NCI-H1417 treated with DMSO at 0.1 percent for 48 hours (cell line): ENCODE measurements at places on chromosomes 7 and 10.

GRCh38 chr10:10956681-10957542 lies 60.8 kb upstream of the CELF2 start:
- no peak for DNase-seq

- no peak for DNase-seq
Observed at GRCh38 chr10:70576803-70577517, 25.6 kb downstream of the PRF1 start.

DNA sequence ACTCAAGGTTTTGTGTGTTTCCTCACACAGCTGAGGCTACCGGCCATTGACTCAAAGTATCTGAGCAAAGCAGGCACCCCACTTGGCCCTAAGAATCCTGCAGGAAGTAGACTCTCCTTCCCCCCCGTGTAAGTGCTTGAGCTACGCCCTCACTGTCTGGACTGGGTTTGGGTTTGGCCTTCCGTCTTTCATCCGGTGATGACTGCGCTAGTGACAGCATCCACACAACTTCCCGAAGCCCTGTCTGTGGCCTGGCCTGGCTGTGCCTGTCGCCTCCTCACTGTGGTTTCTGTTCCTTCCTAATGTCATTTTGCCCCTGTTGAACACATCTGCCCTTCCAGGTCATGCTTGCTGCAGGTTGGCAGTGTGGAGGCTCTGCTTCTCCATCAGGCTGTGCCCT lies 14.5 kb downstream of the C7orf57 start:
- DNase-seq, result no peak

- no peak for DNase-seq
Observed at GRCh38 chr10:110042181-110042580, 34.4 kb downstream of the ADD3 start.

- no peak for DNase-seq
Observed at GRCh38 chr10:70579234-70580002, 23.1 kb downstream of the PRF1 start.

GRCh38 chr10:68296843-68297663 lies 34.8 kb upstream of the HNRNPH3 start:
- no peak for DNase-seq

DNA sequence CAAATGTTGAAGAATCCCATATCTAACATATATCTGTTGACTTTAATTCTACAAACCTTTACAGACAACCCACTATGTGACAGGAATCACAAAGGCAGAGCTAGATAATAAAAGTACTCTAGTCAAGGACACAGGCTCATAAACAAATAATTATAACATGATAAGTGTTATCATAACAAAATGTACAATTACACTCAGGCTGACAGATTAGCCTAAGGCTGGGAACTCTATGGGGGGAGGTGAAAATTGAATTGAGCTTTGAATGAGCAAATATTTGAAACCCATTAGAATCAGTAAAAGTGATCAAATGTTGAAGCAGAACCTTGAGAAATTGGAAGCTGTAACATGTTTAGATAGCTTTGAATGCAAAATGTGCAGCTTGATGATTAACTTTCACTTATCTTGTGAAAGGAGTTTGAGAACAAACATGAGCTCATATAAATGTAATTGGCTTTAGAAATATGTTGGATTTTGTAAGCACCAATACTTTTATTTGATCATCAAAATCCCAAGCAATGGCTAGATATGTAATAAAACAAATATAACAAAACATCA lies 970.2 kb downstream of the SORCS3 start:
- no peak for DNase-seq

DNA sequence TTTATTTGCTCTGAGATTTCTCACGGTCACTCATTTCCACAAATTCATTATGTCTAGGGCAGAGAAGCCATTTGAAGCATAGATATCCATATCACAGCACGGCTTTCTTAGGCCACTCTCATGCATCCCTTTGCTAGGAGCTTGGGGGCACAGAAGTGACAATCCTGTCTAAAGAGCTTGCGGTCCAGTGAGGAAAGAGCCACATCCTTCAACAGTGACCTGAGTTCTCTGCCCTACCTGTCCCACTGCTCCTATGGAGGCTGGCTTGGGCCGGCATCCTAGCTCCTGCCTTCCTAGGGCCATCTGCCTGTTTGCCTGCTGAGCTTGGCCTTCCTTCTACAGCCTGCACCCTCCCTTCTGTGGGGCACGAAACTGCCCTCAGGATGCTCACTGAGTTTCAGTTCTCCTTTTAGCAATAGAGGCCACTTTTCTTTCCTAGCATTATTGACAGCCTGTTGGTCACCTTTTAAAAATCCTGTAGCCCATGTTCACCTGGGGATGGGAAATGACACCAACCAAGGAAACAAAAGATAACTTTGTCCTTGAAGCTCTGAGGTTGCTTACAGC lies 212.1 kb upstream of the GRB10 start:
- DNase-seq, result no peak

- DNase-seq, result no peak
Observed at GRCh38 chr7:141609576-141609975, 58.4 kb downstream of the AGK start.

DNA sequence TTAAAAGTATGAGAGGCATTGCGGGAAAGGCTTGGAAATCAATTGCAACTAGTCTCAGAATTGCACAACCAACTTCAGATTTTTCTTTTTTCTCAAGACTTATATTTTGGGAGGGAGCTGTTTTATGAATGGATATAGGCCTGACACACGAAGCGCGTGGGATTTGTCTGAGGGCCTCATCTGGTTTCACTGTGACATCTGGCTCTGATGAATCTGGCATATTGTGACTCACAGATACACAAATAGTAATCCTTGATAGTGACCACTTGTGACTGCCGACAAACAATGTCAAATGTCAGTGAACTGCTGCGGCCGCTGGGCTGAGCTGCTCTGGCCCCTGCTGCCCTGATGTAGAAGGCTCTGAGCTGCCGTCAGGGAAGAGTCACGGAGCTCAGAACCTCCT lies 655.1 kb downstream of the INHBA start:
- DNase-seq, result no peak

GRCh38 chr7:123494193-123494796 lies 40.1 kb downstream of the IQUB start:
- peak; percentile 49 for DNase-seq

GRCh38 chr7:92137557-92137956 lies 3.3 kb upstream of the CYP51A1 start:
- no peak for DNase-seq

DNA sequence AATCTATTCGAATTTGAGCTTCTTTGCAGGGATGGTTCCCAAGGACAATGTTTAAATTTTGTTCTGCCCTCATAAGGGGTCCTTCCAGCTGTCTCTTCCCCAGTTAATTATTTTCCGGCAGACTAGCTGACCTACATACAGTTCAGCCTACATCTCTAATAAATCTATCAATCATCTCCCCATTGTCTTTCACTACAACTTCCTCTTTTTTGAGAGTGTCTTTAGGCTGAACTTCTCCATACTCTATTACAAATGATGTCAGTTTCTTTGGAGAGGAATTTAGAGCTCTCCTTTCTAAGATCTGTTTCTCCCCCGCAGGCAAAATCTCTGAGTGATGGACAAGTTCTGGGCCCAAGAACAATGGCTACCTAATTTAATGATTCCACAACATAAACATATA lies 122.2 kb downstream of the PCLO start:
- DNase-seq, result no peak
